ENCODE measurements at places on chromosomes 5 and 9.

- no peak for DNase-seq
Measured at GRCh38 chr5:108503986-108504385, 122.1 kb upstream of the FBXL17 start.

DNA sequence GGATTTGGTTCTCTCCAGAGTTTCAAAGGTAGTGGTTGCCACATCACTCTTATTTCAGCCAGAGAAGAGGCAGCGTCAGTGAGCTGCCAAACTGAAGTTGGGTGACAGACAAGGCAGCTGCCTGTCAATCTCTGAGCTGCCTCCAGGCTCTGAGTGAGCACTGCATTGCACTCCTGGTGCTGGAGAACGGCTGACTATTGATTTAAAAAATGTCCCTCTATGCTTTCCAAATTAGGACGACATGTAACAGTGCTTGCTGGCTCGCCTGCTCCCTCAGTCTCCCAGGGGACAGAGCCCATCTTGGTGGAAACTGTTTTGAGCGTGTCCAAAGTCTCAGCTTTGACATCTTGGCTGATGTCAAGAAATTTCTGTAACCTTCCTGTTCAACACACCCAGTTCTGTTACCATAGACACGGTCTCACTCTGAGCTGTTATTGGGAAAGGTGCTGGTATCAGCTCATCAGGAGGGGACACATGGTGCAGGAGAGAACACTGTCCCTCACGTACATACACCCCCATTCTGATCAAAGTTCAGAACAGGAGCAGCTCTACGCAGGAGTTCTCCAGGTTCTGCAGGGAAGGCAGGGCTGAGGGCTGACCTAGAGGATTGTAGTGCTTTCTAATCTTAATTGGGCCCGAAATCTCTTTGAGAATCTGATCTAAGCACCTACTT is 15.7 kb downstream of the PCDH12 start:
- DNase-seq: no peak

DNA sequence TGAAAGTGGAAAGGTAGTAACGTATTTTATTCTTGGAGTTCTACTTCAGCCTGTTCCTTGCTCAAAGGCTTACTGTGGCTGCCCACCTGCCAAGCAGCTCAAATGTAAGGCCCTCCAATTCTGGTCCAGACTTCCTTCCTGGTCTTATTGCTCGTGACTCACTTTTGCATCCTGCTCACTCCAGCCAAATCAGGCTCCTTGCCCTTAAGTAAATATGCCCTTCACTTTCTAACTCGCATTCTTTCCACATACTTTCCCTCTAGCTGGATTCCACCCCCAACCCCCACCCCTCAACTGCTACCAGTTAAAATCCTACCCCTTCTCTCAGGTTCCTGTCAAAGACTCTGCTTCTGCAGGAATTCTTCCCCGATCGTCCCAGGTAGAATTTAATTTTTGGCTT is 96.6 kb downstream of the GALNT10 start:
- DNase-seq: no peak

DNA sequence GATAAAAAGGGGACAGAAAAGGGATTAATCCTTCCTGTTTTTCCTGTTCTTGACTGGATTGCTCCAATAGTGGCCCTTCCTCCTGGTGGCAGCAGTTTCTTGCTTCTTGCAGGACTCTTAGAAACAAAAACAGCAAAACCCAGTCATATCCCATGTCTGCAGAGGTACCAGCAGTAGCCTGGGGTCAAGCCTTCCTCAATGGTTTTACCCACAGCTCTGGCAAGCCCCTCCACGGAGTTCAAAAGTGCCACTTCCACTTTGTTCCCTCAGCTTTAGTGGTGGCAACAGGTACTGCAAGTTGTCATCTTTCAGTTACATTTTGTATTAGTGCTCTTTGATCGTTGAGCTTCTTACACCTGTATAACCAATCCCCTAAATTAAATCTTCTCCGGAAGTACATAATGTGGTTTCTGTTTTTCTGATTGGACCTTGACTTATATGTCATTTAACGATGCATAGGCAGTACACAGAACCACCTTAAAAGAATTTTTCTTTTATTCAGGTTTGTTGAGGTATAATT is 8.7 kb upstream of the RANBP6 start:
- DNase-seq: no peak

DNA sequence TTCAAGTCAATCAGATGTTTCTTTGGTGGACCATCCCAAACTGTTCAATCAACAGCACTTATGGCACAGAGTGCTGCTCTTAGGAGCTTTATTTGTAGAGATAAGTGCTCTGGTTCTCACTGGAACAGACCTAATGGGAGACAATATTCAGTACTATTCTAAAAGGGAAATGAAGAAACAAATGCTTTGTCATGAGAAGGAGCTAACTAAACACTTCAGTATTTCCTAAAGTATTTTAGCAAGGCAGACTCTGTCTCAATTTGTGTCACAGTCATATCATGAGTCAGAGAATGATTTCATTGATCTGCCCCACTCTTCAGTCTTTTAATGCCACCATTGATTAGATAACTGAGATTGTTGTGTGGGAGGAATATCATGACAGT is 175.3 kb downstream of the SLF1 start:
- no peak for DNase-seq

DNA sequence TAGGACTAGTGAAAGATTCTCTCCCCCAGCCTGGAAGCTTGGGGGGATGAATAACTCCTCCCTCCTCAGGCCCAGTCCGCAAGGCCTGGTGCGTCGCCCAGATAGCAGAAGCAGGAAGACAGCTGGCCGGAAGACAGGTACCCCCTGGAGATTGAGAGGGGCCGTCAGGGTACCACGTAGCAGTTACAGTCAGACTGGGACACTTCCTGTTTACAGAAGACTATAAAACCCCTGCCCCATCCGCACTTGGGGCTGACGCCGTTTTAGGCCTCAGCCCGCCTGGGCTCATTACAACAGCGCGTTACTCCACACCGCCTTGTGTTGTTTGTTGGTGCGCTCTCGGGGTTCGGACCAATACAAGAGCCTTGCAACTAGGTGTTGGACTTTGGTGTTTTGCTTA is 15.4 kb downstream of the SEMA6A start:
- DNase-seq: no peak

GRCh38 chr9:78191931-78192330 is 43.9 kb upstream of the CEP78 start:
- no peak for DNase-seq

GRCh38 chr5:93874491-93874890 is 133.1 kb upstream of the POU5F2 start:
- DNase-seq: no peak

DNA sequence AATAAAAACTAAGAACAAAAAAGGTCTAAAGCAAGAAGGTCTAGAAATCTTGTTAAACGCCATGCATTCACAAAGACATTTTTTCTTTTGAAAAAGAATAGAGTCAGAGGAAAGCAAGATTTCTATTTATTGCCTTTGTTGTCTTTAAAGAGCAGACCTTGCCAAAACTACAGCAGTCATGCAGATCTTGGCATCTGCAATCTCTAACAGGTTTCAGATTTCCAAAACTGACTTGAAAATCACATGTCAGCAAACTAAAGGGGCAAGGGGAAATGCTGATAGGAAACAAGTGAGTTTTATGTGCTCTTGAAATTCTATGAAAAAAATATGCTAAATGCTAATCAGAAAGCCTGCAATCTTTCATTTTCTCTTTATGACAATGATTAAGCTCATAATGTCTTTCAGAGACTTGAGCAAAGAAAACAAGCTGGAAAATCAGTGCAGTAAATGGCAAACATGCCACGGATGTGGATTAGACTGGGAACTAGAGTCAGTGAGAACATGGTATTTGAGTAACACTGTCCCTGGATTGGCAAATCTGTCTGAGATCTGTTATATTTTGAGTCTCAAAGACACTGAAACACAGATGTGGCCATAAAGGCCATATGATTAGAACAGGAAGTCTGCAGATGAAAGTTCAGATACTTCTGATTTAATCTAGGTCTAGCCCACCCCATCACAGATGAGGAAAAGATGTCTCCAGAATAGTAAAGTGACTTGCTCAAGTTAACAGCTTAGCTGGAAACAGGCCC is 361.4 kb upstream of the RPS23 start:
- DNase-seq: no peak

DNA sequence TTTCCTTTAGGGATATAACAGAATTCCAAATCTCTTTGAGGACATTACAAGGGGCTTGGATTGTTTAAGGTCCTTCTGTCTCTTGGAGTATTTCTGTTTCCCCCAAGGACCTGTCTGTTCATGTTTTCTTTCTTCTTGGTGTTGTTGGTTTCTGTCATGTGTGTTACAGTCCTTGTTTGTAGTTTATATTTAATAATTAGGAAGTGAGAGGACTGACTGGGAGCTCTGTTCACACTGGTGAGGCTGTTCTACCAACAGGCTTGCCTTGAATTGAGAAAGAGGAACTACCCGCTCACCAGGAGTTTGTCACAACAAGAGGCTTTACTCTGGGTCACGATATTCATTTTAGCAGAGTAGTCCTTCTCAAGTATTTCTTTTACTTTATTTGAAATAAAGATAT is 119.2 kb upstream of the SV2C start:
- DNase-seq: no peak
